Hematopoietic multipotent progenitor cell treated with erythropoietin and hydrocortisone succinate and interleukin-3 and kit ligand, for 4 days (in vitro differentiated cells): ENCODE measurements at places on chromosomes 16 and 17.

- DNase-seq: no peak
Observed at GRCh38 chr17:80416260-80416939, 1.4 kb downstream of the ENDOV start.

DNA sequence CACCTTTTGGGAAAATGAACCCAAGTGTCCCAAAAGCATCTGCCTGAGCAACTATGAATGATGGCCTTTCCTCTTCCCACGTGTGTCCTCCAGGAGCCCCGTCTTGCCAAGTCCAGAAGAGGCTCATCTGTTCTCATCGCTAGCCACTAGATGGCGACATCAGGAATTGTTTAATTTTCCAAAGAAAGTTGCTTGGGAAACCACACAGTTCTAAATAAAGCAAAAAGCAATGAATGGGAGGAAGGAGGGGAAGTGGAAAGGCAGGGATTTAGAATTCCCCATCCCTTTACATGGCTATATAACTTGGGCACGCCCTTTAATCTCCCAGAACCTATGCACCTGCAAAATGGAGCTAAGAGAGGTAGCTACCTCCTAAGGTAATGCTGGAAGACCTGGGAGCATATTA is 9.0 kb upstream of the CDH5 start:
- DNase-seq: peak; percentile 66

DNA sequence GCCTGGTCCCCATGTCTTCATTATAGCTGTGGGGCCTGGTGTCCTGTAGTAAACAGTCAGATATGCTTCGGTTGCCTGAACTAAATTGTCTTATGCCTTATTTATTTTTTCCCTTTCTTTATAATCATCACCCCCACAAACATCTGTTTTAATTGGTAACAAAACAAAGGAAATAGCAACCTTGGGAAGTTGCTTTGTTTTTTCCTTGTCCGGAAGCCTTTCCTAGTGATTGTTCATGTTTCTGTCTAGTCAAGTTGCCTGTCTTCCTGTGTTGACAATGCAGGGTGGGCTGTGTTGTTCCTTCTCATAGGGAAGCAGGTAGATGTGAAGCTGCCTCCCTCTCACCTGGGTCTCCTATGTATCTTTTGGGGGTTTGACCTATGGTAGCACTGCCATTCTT is 16.7 kb downstream of the PGS1 start:
- DNase-seq: no peak

DNA sequence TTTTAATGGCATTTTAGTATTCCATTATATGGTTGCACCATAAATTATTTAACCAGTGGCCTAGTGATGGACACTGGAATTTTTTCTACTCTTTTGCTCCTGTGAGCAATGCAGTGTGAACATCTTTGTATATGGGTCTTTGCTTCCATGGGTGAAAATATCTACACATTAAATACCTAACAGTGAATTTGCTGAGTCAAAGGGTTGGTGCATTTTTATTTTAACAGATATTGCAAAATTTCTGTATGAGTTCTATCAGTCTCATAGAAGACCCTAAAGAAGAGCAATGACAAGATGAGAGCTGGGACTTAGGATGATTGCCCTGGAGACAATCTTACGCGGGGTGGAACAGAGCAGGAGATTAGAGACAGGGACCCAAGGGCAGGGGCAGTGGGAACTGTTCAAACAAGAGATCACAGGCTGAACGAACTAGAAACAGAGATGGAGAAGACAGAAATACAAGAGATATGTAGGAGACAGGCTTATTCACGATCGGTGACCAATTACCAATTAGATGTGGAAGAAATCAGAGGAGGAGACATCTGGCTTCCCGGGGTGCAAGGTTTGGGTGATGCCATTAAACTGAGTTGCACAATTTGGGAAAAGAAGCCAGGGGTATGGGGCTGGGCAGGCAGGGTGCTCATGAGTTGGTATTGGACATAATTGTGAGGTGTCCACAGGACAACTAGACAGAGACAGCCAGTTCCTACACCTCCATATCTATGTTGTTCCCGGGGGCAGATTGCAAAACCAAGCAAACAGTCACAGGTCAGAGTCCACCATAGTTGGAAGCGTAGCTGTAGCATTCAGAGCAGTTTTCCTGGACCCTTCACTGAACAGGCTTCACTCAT is 39.9 kb upstream of the LONP2 start:
- DNase-seq: no peak

DNA sequence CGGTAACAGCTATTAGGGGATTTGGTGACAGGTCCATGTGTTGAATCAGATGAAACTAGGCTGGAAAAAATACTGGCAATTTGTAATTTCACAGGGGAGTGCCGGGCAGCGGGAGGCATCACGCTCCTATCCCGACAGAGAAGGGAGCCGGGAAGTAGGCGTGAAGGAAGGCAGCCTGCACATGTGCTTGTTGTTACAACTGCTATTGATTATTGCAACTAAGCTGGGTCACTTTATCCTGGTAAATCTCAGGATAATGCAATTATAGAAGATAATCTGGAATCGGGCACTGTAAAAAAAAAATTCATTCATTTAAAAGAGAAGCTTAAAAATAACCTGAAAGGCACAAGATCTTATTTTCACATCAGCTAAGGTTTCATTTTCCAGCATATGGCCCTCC is 180.6 kb downstream of the FOXL1 start:
- no peak for DNase-seq

DNA sequence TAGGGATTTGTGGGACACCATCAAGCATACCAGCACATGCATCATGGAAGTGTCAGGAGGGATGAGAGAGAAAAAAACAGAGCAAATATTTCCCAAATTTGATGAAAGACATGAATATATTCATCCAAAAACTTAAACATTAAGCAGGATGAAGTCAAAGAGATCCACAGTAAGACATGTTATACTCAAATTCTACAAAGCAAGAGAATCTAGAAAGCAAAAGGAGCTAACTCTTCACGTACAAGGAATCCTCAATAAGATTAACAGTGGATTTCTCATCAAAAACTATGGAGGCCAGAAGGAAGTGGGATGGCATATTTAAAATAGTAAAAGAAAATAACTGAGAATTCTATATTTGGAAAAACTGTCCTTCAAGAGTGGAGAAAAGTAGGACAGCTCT is 374.8 kb downstream of the ZFHX3 start:
- DNase-seq: peak; percentile 47

DNA sequence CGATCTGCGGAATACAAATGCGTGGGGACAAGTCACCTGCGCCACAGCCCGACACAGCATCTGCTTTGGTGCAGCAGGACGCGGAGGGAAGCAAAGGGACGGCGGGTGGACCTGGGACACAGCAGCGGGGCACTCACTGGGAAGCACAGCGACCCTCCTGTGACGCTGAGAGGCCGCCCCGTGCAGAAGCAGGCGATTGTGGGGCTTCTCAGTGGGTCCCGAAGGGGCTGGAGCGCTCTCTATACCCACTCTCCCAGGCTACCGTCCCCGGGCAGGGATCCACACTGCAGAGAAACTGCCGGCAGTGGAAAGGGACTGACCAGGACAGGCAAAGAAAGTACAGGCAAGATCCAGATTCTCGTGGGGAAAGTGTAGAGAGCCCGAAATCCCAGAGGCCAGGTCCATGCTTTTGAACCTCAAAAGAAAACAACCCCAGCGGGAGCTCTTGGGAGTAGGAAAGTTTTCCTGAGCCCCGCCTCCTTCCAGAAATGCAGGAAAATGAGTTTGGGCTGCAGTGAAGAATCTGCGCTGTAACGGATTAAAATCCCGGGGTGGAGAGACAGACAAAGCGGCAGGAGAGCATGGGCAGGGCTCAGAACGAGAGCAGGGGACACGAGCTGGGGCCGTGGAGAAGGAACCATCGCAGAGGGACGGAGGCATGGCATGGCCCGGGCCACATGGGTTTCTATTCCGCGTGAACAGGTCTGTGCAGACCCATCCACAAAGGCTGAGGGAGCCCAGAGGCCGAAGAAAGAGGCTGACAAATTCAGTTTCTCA is 12.7 kb downstream of the COX4I1 start:
- DNase-seq: no peak

- DNase-seq: peak; percentile 58
Observed at GRCh38 chr16:3029491-3030221, 5.8 kb downstream of the THOC6 start.

DNA sequence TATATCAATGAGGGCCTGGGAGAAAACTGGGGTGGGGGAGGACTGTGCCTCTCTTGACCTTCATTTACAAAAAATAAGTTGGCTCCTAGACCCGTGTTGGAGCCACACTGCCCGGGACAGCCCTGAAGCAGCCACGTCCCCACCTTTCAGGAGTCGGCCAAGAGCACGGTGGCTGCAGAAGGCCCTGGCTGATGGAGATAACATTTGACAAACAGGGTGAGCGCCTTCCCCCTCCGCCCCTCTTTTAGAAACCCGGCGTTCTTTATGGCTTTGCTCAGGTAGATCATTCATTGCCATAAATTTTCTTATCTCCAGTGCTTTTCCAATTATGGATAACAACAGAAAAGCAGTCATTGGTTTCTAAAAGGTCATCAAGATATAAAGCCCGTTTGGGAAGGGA is 398.1 kb upstream of the TNRC6C start:
- no peak for DNase-seq

DNA sequence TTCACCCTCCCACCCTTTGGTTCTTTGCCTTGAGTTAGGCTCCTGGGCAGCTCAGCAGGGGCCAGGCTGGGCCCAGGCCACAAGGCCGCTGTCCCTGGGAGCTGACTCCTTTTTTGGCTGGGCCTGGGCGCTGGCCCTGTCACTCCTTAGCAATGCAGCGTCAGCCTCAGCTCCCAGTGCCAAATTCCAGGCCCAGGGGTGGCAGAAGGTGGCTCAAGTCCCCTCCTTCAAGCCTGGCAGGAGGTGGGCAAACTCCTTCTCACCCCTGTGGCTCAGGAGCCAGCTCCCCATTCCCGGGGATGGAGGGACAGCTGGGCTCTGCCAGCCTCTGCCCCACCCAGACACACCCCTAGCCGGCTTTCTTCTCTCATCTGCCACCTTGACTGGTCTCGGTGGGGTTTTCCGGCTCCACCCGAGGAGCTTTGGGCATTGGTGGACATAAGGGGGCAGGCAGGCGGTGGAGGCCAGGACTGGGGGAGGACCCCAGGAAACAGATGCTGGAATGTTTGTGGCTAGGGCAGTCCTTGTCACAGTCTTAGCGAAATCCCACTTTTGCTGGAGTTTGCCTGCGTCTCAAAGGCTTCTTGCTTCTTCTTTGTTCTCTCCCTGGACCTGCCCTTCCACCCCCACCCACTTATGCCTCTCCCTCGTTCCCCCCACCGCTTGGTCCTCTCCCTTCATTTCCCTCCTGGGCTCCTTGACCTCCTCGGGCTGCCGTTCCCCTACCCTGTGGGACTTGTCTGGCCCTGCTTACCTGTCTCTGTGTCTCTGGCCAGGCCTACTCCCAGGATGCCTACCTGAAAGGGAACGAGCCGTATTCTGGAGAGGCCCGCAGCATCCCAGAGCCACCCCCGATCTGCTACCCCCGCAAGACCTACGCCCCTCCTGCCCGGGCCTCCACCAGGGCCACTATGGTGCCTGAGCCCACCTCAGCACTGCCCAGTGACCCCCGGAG is 37.4 kb downstream of the ARHGAP23 start:
- no peak for DNase-seq

DNA sequence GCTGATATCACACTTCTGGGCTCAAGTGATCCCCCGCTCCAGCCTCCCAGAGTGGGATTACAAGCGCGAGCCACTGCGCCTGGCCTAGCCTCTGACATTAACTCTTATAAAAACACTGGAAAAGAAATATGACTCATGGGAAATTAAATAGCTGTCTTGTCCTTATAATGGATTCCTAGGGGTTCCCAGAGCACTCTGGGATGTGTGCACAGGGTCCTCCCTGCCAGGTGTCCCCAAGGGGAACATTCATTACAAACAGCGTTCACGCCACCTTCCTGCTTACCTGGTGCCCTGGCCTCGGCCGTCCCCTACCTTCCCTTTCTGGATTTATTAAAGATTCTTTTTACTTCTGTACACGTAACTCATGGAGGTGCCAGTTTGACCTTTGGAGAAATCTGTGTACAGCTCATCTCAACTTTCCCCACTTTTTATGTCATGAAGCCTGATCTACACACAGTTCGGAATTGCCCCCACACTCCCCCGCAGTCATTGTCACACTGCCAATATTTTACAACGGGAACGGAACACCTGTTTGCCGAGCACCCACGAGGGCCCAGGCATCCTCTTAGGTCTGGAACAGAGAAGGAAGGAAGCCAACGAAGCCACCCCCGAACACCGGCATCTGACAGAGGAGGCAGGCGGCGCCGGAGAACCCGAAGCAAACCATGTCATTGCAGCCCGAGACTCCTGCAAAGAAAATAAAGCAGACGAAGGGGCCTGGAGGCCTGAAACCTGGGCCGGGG is 39.7 kb upstream of the MEAK7 start:
- DNase-seq: peak; percentile 44

GRCh38 chr16:19696961-19697360 is 21.1 kb downstream of the KNOP1 start:
- DNase-seq: no peak

DNA sequence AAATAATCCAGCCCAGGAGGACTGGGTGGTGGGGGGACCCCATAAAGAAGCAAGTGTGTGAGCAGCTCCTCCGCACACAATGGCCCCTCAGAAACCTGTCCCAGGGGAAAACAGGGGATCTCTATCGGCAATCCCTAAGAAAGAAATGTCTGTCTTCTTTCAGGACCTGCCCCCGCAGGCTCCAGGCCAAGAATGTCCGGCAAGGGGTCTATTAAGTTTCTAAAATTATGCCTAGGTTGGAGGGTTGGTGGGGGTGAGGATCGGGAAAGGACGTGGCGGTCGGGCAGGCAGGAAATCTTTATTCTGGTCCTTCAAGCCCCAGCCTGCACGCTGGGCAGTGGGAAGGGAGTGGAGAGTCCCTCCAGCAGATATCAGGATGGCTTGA is 23.4 kb upstream of the LITAF start:
- no peak for DNase-seq

GRCh38 chr16:82156761-82157533 is 13.1 kb downstream of the MPHOSPH6 start:
- DNase-seq: no peak

DNA sequence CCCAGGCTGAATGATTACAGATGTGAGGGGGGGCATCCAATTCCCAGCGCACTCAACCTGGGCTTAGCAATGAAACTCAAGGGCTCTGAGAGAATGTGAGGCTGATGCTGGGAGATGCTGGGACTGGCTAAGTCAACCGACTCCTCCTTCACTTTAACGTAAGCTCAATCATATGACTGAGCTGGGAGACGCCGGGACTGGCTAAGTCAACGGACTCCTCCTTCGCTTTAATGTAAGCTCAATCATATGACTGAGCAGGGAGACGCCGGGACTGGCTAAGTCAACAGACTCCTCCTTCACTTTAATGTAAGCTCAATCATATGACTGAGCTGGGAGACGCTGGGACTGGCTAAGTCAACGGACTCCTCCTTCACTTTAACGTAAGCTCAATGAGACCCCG is 179.4 kb downstream of the VPS53 start:
- no peak for DNase-seq

DNA sequence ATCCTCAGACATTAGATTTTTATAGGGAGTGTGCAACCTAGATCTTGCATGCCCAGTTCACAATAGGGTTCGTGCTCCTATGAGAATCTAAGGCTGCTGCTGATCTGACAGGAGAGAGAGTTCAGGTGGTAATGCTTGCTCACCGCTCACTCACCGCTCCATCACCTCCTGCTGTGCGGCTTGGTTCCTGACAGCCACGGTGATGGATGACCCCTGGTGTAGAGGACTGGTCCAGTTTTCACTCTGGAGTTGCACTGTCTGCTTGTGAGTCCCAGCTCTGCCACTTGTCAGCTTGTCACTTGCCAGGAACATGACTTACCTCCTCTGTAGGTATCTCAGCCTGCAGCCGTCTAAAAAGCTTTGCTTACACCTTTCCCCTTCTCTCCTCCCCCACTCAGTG is 214.6 kb downstream of the SNX29 start:
- DNase-seq: no peak
